ENCODE measurements at places on chromosomes 5 and 9.

DNA sequence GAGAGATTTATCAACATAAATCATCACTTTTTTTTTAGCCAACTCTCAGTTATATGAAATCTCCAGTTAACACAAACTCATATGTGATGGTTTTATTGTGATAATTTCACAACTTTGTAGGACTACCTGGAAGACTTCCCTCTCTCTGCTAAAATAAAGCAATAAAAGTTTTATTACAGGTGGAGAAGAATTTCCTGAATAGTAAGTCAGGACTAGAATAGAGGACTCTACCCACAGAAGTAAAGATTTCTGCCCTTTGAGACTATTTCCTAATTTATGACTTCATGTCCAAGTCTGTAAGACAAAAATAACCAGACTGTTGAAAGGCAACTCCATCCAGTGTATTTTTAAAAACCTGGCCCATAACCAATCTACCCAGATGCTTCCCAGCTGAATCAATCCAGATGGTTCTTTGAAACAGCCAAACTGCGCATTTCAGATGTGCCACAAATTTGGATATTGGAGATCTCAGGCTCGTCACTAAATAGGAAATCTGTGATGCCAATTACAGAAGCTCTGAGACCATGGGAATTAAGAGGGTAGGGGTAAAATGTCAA lies 234.0 kb upstream of the NMUR2 start:
- DNase-seq: no peak

DNA sequence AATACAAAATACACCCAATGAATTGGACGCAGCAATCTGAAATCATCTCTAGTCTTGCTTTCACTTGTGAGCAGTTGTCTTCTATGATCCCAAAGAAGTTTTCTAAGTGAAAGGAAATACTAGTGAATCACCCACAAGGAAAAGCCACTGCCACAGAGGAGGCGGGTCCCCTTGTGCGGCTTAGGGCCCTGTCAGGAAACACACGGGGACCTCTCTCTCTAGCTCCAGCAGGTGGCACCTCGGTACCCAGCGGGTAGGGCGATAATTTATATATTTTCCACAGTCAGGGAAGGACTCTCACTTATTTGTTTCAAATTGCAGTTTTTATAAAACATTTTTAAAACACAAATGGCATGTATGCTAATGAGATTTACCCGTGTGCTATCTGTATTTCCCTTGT lies 417.1 kb downstream of the KDM4C start:
- DNase-seq: no peak

GRCh38 chr9:133141833-133142595 lies 21.0 kb upstream of the RALGDS start:
- no peak for DNase-seq

GRCh38 chr5:122400341-122400740 lies 88.3 kb downstream of the SNCAIP start:
- no peak for DNase-seq

- DNase-seq: peak; percentile 23
These were observed 32.0 kb upstream of the TTLL11 start for GRCh38 chr9:122125158-122125508.

DNA sequence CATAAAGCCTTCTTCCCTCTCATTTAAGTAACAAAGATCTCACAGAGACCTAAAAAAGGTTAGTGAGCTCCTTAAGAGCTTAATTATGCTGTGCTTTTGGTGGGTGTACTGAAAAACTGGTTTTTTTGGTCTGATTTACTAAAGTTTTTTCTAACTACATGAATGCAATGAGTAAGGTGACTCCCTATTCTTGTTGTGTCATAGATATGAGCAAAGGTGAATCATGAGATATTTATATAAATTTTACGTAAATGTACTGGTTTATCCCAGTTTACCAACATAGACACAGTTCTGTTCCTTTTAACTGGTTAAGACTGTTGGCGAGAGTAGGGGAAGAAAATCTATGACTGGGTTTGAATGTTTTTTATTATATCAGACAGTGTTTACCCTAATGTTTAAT lies 250.5 kb downstream of the NR2F1-AS1 start:
- DNase-seq: no peak

GRCh38 chr9:113709721-113710120 lies 166.4 kb upstream of the ZNF618 start:
- no peak for DNase-seq

- DNase-seq: no peak
These were observed 75.8 kb downstream of the MED27 start for GRCh38 chr9:132003896-132004295.

GRCh38 chr9:98455256-98456155 lies 200.1 kb upstream of the TBC1D2 start:
- DNase-seq: no peak

DNA sequence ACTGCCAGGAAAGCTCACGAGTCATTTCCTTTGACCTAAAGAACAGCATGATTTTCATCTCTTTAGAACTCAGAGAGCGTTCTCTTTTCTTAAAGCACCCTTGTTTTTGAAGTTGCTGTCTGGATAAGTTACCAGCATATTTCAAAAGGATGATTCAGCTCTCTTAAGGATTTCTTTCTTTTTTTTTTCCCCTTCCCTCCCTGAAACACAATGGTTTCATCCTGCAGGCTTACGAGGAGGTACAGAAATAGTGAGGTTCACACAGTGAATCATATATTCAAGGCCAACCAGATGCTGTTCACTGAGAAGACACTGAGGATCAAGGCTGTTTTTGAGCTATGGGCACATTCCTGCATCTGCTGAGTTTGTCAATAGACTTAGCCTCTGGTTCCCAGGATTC lies 257.2 kb downstream of the KIF4B start:
- no peak for DNase-seq

DNA sequence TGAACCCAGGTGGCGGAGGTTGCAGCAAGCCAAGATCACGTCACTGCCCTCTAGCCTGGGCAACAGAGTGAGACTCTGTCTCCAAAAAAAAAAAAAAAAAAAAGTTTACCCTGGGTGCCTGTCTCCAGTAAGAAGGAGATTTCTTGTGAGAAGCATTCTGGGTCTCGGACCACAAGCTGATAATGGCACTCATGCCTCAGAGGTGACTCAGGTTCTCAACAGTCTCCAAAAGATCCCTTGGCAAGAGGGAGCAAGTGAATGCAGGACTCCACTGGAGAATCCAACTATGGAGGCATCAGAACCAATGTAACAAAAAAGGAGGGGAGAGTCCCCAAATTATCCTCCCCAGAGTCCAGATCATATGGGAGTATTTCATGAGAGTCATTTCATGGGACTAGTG lies 106.0 kb upstream of the LRRTM2 start:
- no peak for DNase-seq

DNA sequence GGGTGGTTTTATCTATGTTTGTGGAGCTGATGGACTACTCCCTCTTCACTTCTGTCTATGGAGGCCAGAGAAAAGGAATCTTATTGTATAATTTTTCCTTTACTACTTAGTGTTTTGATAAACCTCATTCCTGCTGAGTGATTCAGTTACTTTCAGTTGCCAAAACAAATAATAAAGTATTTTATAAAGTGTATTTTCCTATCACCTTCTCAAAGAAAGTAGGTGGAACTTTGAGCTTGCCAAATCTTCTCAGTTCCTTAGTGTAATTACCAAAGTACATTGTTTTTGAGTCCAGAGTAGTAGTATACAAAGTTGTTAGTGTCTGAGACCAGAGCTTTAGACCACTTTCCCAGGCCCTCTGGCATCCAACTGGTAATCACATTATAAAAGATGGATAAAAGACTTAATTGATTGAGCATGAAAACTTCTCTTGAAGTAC lies 13.5 kb downstream of the RABGAP1 start:
- DNase-seq: no peak

- no peak for DNase-seq
These were observed 22.3 kb downstream of the LEAP2 start for GRCh38 chr5:132895719-132896305.

DNA sequence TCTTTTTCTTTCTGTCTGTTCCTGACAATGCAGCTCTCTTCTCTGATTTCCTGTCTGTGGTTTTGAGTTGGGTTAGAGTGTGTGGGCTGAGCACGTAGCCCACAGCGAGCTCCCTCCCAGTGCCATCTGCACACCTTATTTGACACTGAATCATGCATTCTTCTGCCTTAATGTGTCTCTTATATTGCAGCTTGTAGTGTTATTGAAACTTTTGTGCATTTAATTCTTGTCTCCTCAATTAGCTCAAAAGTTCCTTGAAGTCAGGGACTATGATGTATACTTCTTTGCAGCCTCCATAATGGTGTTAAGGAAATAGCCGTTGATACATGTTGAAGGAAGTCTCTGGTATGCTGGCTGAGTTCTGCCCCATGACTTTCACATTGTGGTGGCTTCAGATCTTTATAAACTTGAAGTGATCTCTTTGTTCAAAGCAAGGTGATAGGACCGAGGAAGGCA lies 576.2 kb upstream of the CLINT1 start:
- peak; percentile 10 for DNase-seq

DNA sequence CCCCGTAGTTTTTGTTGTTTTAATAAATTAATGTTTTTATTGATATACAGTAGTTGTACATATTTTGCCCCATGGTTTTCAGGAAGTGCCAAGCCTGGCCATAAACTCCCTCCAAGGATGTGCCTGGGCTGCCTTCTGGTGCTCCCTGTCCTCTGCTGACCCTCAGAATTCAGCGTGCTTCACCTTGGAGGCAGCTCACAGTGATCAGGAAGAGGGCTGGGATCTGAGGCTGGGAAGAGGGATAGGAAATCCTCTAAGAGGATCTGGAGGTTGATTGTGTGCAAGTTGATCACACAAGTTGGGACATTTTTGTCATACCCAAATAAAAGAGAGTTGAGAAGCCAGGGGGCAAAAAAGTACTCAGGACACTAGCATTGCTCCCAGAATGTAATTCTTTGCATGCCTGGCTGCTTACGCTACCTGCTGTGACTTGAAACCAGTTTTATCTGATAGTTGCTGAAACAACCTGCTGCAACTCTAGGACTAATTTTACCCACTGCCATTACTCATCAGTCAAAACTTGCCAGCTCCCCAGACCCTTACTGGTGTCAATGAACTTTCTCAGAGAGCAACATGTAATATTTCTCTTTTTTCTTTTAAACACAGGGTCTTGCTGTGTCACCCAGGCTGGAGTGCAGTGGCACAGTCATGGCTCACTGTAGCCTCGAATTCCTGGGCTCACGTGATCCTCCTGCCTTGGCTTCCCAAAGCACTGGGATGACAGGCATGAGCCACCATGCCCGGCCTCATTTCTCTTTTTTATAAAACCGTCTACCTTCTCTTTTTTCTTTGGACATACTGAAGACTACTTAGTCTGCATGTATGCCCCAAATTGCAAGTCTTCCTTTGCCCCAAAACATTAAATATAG lies 29.0 kb downstream of the PDE6A start:
- DNase-seq: no peak

DNA sequence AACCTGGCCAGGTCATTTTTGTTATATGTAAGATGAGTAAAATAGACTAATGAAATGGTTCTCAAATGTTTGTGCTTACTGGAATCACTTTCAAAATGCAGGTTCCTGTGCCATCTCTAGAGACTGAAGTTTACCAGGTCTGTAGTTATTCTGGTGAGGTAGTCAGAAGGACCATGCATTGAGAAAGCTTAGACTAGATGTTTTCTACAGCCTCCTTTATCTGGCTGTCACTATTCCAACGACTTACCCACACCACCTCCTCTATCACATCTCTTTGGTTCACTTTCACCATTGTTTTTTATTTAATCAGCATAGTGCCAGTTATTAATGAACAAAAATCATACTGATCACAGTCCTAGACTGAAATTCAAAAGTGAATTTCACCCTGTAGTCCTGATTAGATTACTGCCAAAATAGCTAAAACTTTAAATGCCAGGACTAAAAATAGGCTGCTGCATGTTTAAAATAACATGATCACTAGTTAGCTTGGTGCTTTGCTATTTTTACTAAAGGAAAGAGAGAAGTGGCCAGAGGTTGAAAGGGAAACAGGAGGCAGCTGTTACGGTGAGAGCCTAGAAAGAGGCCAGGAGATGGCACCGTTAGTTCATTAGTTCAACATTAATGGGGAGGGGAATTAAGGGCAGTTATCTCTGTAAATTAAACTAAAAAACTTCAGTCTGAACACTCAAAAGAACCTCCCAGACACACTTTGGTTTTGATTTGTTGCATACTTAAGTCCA lies 13.9 kb upstream of the FNIP1 start:
- DNase-seq: no peak

DNA sequence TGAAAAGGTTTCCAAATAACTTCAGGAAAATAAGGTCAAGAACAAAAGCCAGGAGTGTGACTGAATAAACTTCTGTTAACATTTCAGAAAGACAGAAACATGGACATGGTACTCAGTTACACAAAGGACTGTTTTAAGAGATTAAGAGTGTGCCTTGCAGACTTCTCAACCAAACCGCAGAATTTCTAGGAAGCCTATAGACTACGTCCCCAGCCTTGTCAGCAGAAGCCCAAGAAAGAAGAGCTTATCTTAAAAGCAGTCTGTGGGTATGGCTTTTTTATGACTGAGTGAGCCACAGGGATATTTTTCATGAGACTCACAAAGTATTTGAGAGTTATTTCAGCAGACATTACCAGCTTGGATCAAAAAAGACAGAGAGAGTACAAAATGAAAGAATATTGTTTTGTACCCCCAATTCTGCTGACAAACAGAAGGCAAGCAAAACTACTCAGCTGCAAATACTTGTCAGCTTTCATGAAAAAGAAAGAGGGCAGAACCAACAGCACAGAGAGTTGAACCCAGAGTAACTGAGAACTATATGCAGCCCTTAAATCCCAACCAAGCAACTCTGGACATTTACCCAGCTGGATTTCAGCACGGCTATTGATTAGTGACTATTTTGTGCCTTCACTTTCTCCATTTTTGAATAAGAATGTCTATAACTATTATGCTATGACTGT lies 711.0 kb upstream of the CTNND2 start:
- no peak for DNase-seq

DNA sequence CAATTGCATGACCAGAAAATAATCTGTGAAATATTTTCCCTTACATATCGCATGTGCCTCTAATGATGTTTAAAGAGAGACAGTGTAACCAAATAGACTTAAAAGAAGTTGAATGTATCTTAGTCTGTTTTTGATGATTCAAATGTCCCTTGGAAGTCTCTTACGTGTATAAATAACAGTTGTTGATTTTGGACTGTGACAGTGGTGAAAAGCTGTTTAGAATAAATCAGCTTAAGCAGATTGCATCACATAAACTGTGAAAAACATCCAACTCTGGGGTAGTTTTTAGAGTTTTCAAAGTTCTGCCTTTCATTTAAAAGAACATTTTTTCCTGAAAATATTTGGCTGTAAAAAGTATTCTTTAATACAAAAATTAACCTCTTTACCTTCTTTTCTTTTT lies 301.1 kb downstream of the PRR16 start:
- no peak for DNase-seq

GRCh38 chr5:1706021-1706420 lies 93.6 kb downstream of the MRPL36 start:
- DNase-seq: no peak
